GM18507 (cell line): ENCODE measurements at places on chromosomes 13 and 19.

- DNase-seq, result no peak
These were observed 47.4 kb downstream of the NDFIP2 start for GRCh38 chr13:79528356-79528755.

DNA sequence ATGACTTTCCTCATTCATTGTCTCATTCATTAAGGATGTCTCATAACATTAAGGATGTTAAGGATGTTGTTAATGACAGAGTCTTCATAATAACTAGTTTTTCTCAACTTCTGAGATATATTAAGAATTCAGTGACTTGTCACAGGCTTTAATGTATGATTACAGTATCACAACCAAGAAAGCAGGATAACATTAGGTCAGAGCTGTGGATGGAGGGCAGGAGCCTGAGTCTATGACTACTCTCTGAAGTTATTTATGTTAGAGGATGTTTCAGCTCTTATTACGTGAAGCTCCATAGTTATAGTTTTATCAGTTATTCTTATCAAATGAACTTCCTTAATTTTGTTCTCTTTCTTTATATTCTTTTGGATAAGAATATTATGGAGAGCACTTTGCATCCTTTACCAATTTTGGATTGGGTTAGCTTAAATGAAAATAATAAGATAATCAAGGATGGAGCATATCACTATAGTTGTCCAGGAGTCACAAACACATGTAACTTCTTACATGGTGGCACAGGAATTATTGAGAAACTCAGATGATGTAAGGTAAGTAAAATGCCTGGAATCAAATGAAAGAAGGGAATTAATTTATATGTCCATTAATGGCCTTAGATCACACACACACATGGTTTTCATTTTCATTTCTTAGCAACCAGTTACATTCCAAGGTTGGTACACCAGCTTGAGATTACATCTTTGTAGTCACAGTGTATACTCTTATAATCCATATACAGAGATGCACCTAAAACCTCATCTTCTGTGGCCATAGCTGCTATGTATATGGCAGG lies 57.0 kb downstream of the SLC10A2 start:
- DNase-seq, result no peak

GRCh38 chr19:41821003-41821735 lies 23.3 kb downstream of the LYPD4 start:
- peak; percentile 40 for DNase-seq

GRCh38 chr13:55887561-55887960 lies 1253.2 kb upstream of the PRR20A start:
- DNase-seq, result no peak
